ENCODE measurements at places on chromosomes 4 and X.

DNA sequence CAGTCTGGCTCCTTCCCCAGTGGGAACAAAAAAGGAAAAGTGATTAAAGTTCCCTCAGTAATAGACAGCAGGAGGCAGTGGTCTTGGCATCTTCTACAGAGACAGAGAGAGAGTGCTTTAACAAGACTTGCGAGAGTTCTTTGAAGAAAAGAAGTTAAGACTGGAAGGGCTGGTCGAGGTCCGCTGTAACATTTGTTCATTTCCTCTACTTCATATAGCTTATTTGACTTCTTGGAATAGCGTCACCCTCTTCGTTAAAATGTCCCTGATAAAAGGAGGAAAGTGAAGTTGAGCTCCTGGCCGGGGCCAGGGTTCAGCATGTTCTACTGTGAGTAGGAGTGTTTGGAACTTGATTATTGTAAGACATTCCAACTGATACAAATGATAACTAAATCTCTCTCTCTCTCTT lies 179.8 kb downstream of the SLIT2 start:
- DNase-seq: no peak

DNA sequence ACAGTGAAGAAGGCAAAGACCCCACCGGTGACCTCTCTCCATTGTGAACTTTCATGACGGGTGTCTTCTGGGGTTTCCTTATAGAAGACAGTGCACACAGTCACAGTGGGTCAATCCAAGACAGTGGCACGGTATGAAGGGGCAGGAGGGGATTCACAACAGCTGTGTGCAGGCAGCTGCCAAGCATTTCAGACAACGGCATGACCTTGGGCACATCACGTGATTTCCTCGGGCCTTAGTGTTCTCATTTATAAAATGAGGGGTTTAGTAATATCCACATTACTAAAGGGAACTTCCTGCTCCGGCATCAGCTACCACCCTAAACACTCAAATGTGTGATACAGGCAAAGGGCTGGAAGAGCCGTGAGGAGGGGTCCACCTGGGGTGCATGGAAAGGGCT lies 42.9 kb downstream of the RBM47 start:
- no peak for DNase-seq

DNA sequence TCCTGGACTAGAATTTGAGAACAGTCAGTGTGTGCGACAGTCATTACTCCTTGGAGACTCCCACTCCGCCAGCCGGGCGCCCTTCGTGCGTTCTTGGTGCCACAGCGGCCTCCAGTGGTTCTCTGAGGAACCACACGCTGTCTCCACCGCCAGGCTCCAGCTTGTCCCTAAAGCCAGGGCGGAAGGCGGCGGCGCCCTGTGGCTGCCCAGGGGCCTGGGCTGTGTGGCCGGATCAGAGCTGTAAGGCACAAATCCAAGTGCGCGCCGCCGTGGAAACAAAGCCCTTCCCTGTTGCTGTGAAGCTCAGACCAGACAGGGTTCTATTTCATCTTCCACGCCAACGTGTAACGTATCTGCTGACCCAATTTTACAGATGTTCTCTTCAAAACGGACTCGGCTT lies 34.2 kb downstream of the IDS start:
- peak; percentile 67 for DNase-seq

DNA sequence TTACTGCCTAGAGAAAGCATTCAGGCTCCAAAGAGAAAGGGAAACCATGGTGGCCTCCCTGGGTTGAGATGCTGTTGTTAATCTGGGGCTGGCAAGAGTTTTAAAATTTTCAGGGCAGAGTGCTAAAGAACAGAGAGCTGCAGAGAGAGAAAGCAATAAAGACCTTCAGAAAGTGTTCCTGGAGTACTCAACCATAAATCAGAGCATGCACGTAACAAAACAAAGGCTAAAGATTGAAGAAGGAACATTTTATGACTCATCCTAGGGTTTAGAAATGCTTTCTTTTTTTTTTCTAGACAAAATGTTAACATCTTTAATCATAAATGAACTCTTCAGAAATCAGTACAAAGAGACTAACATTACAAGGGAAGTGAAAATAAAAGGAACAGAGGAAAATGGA lies 562.3 kb upstream of the NDST4 start:
- no peak for DNase-seq

DNA sequence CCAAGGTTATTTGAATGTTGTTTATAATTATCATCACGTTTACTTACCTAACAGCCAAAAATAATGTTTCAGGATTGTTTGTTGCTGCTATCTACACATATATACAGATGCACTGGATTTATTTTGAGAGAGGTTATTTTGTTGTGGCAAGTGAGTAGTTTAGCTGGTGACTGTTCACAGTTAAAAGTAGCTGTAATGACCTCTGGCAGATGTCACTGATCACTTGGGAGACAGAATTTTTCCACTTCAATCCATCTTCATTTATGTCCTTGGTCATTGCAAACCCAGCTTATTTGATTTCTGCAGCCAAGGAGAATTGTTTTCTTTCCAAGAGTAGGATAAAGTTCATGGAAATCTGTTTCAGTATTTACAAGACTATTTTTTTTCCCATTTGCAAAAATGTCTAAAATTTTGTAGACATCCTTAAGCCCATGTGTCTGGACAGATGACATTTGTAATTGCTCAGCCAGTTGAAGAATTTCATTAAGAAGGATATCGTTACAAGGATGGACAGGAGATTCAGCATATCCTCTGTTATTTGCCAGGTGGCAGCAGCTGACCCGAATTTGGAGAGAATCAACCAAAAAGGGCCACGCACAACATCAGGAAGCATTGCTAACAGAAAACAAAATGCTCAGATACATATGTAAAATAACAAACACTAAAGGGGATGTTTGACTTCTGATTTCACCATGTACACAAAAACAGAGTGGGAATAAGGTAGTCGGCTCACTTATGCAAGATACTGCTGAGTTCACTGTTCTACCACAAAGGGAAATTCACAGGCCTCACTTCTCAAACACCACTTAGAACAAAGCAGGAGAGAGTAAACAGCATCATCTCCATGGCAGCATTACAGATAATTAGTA lies 64.5 kb downstream of the GPRIN3 start:
- no peak for DNase-seq

- no peak for DNase-seq
Measured at GRCh38 chrX:154115750-154116149, 18.2 kb upstream of the MECP2 start.

DNA sequence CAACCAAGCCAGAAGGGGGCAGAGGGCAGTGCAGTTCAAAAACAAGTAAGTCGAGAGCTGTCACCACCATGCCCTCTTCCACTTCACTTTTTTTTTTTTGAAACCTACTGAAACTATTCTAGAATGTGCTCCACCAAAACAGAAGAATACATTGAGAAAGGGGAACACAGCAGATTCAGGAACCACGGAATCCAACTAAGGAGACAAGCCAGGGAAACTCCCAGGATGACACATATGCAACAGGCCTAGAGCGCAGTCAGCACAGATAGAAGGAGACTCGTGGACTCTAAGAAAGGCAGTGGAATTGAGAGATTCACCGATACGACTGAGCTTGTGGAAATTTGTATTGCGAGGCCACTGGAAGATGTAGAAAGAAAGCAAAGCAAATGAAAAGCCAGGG lies 66.1 kb downstream of the PHKA2 start:
- no peak for DNase-seq

DNA sequence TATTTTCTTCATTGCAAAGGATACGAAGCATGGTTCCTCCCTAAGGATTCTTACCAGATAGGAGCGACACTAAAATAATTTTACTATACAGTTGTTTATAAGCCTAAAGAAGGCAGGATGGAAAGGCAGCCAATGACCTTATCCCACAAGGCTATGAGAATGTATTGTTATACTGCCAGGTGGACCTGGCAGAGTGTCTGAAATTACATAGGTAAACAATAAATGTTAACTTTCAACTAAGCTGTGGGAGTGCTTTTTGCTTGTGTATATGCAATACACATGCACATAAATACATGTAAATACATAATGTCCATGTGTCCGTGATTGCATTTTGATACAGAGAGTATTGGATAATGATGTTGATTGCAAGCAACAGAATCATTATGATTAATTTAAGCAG lies 850.6 kb downstream of the CENPC start:
- DNase-seq: no peak

GRCh38 chrX:47815901-47816845 lies 20.5 kb upstream of the ZNF81 start:
- DNase-seq: no peak

DNA sequence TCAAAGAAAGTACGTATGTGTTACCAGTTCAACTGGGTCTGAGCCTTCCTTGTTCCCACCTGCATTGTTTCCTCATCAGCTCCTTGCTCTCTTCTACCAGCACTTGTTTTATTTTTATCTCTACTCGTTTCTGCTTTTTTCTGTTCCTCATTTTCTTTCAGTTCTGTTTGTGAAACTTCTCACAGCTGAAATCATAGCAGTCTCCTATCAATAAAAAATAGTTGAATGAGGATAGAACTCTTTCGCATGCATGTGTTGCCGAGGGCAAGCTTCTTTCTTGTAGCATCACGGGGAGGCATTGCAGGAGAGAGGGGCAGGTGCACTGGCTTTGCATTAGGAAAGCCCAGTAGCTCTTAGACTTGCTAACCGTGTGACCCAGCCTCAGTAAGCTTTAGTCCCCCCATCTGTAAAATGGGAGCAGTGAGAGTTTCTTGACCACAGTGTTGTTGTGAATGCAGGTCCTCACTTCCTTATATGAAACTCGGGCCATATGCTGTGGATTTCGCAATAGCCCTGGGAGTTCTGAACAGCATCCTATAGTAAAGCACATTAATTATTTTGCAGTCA lies 24.7 kb downstream of the OFD1 start:
- no peak for DNase-seq

DNA sequence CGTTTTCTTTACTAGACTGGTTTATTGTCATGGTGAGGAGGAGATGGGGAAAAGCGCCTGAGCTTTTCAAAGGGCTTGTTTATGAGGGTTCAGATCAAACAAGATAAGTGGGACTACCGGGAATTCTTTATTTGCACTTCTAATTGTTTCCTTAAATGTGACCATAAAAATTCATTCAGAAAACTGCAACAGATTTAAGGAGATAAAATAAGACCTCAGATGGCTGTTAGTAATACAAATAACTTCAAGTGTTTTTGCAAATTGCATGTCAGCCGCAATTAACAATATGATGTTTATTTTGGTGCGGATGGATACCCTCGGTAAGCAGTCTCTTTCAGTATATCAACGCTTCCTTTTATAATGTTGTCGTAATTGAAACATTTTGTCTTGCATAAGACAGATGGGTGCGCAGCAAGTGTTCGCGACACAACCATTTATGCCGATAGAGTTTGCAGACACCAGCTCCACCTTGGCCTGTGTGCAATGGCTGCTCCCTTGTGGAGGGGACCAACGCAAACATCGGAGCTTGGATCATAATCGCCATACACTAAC lies 151.0 kb downstream of the C4orf33 start:
- DNase-seq: no peak

- no peak for DNase-seq
Measured at GRCh38 chrX:132004728-132005127, 18.4 kb upstream of the STK26 start.

- DNase-seq: no peak
Measured at GRCh38 chr4:138761638-138762220, 253.9 kb upstream of the NOCT start.

- DNase-seq: no peak
Measured at GRCh38 chr4:121806411-121806810, 5.3 kb downstream of the EXOSC9 start.

GRCh38 chr4:129545599-129546278 lies 449.8 kb downstream of the C4orf33 start:
- DNase-seq: peak; percentile 95

DNA sequence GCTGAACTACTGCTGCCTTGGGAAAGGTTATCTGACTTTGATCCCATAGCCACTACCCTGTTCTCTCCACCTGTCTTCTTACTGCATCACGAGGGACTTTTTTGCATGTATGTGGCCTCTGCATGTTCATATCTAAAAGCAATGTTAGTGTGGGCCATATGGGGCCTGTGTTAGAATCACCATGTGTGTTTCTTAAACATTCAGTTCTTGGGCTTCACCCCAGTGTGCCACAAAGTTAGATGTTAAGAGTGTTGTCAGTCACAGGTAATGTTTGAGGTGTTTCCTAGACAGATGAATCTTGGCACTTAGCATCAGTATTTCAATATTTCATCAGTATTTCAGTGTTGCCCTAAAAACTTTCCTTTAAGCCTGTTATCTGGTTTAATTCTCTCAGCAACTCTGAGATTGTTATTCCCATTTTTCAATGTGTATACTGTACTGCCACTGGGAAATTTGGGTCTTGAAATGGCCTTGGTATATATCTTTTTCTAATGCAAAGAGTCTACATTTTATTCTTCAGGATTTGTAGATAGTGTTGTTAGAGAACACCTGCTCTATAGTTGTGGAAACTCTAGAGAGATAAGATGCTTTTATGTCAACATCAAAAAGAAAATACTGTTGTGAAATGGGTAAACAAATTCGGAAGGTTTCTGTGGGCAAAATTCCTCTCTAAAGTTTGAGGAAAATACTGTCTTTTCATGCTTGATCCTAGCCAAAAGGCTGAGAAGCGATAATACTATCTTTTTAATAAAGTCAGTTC lies 259.7 kb downstream of the BMPR1B start:
- DNase-seq: no peak

DNA sequence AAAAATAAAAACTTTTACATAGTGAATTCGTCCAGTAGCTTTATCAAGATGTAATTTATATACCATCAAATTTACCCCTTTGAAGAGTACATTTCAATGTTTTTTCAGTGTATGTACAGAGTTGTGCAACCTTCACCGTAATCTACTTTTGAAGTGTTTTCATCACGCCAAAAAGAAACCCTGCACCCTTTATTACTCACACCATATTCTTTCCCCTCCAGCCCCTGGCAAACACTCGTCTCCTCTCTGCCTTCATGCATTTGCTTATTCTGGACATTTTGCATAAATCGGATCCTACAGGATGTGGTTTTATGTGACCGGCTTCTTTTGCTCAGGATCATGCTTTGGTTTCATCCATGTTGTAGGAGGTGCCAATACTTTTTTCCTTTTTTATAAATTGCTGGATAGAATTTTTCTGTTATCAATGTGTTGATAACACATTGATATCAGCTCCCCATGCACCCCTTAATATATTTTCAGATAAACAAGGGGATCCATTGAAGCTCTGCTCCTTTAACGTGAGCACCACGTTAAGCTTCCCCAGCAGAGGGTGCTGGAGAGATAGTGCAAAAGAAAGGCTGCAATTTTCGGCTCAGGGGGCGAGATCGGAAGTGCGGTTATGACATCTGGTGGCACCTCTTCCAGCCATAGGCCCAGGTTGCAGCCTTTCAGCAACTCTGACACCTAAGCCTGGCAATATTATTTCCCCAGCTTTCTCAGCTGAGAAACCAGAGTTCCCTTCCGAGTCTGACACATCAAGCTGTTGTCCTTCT lies 100.1 kb upstream of the VCX3B start:
- DNase-seq: no peak

Measured in NCI-H460 (cell line).